ENCODE measurements at places on chromosomes 1 and 21. TPM values are rescaled to one million over a fixed set of nuclear protein-coding genes. Genes with fewer than 3 reads are reported as not detected.

The OR2T29 gene
- not detected for total RNA-seq

The BATF3 gene
- 13.9 TPM for total RNA-seq

The SPATA21 gene
- total RNA-seq, result not detected

The CHRM3 gene
- total RNA-seq, result 3.8 TPM

The DNALI1 gene
- 6.2 TPM for total RNA-seq

The PLD5 gene
- total RNA-seq, result 9.2 TPM

The PMVK gene
- 21.9 TPM for total RNA-seq

The CFAP74 gene
- not detected for total RNA-seq

The TBX15 gene
- 2.3 TPM for total RNA-seq

The APP gene
- total RNA-seq, result 581 TPM

- H3K4me1 ChIP-seq, result no peaks in the 10 kb centered on the region
- H3K36me3 ChIP-seq, result no peaks in the 10 kb centered on the region
- DNase-seq, result no peak
Measured at GRCh38 chr1:204319027-204319426, 40.7 kb downstream of the PLEKHA6 start.

- H3K4me1 ChIP-seq, result no peaks in the 10 kb centered on the region
- no peaks in the 10 kb centered on the region for H3K27me3 ChIP-seq
- no peak for DNase-seq
- no peak overlapping the region for H3K27ac ChIP-seq
- no peaks in the 10 kb centered on the region for H3K36me3 ChIP-seq
Measured at GRCh38 chr1:95699149-95699953, 465.3 kb downstream of the RWDD3 start.

- no peaks in the 10 kb centered on the region for H3K4me1 ChIP-seq
- no peaks in the 10 kb centered on the region for H3K27me3 ChIP-seq
- no peak for DNase-seq
Measured at GRCh38 chr1:24713176-24713575, 32.1 kb upstream of the CLIC4 start.

GRCh38 chr1:200305806-200306205, 104.0 kb downstream of the ZNF281 start:
- H3K27ac ChIP-seq, result no peak overlapping the region
- H3K27me3 ChIP-seq, result no peaks in the 10 kb centered on the region
- DNase-seq, result no peak
- H3K4me3 ChIP-seq, result no peak overlapping the region
- H3K36me3 ChIP-seq, result no peaks in the 10 kb centered on the region

- no peak for DNase-seq
- H3K4me1 ChIP-seq, result no peaks in the 10 kb centered on the region
- no peaks in the 10 kb centered on the region for H3K36me3 ChIP-seq
- no peak overlapping the region for H3K4me3 ChIP-seq
- no peaks in the 10 kb centered on the region for H3K27me3 ChIP-seq
- no peak overlapping the region for H3K27ac ChIP-seq
Measured at GRCh38 chr21:29133241-29133640, 2.8 kb downstream of the MAP3K7CL start.

DNA sequence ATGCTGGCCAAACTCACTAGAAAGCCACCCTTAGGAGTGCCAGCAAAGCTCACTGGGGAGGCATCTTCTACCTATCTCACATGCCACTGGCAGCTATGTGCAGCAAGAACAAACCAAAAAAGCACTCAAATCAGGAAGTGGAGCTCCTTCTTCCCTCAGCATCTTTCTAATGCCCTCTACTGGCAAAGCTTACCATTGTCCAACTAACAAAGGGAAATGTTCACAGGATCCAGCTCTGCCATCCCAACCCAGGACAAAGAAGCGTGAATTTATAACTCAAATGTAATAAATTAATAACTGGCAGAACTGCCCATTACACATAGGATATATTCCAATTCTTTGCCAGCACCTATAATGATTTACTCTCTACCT, 38.9 kb downstream of the LEPR start:
- H3K27me3 ChIP-seq, result no peaks in the 10 kb centered on the region
- no peaks in the 10 kb centered on the region for H3K4me1 ChIP-seq
- DNase-seq, result no peak
- no peak overlapping the region for H3K27ac ChIP-seq
- H3K4me3 ChIP-seq, result no peak overlapping the region
- no peaks in the 10 kb centered on the region for H3K36me3 ChIP-seq

- no peak for DNase-seq
- no peak overlapping the region for H3K27ac ChIP-seq
- H3K27me3 ChIP-seq, result no peaks in the 10 kb centered on the region
- no peaks in the 10 kb centered on the region for H3K36me3 ChIP-seq
Measured at GRCh38 chr1:102435483-102435882, 438.8 kb upstream of the OLFM3 start.
